ENCODE measurements at places on chromosomes 1 and 21. TPM values are rescaled to one million over a fixed set of nuclear protein-coding genes. Genes with fewer than 3 reads are reported as not detected.

DNA sequence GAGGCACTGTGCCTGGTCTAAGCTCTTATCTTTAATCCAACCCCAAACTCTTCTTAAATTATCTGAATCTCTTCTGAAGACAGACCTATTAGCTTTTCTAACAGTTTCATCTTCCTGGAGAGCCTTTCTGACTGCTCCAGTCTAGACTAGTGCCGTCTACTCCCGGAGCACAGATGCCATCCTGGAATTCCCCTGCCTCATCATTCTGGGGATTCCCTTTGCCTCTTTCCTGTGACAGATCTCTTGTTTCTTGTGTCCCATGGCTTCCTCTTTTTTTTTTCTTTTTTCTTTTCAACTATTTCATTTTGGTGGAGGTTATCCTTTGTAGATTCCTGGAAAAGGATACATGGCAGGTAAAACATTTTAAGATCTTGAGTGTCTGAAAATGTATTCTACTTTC, 11.7 kb downstream of the SEMA4A start:
- DNase-seq: no peak

- DNase-seq: no peak
These were observed 3.1 kb upstream of the PARP1 start for GRCh38 chr1:226410958-226411357.

DNA sequence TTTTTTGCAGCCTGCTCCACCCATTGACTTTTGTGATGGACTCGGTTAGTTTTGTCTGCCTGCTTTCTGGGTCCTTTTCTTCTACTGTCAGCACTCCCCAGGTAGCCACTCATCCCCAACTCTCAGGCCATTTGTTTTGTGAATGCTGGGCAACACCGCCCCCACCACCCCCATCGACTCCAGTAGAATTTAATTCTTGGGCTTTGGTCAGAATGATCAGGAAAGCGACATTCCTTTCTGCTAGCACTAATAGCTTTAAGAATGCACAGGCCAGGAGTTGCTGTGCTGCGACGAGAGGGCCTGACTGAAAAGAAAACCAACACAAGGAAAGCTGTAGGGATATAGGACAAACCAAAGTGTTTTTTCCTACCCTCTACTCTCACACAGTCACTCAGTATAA, 144.4 kb downstream of the CDC7 start:
- no peak for DNase-seq

GRCh38 chr1:246000638-246001015, 506.5 kb downstream of the SMYD3 start:
- DNase-seq: no peak

DNA sequence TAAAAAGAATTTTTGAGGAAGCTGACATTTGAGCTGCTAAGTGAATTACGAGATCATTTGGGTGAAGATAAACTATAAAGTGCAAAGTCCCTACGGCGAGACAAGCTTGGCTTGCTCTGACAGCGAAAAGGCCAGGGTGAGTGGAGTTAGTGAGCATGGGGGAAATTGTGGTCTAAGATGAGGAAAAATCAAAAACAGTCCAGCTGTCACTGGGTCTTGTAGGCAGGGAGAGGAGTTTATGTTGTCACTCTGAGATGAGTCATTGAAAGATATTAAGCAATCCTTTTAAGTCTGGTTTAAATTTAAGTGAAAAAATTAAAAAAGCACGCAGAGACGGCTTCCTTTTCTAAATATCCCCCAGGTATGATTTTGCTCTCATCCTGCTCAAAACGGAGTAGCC, 601.9 kb downstream of the MRPL39 start:
- no peak for DNase-seq

C1orf185 gene
- not detected for polyA plus RNA-seq

GADD45A gene
- polyA plus RNA-seq: 48.9 TPM

SLAMF7 gene
- 5.8 TPM for polyA plus RNA-seq
